ENCODE measurements at places on chromosomes 3 and 15.

DNA sequence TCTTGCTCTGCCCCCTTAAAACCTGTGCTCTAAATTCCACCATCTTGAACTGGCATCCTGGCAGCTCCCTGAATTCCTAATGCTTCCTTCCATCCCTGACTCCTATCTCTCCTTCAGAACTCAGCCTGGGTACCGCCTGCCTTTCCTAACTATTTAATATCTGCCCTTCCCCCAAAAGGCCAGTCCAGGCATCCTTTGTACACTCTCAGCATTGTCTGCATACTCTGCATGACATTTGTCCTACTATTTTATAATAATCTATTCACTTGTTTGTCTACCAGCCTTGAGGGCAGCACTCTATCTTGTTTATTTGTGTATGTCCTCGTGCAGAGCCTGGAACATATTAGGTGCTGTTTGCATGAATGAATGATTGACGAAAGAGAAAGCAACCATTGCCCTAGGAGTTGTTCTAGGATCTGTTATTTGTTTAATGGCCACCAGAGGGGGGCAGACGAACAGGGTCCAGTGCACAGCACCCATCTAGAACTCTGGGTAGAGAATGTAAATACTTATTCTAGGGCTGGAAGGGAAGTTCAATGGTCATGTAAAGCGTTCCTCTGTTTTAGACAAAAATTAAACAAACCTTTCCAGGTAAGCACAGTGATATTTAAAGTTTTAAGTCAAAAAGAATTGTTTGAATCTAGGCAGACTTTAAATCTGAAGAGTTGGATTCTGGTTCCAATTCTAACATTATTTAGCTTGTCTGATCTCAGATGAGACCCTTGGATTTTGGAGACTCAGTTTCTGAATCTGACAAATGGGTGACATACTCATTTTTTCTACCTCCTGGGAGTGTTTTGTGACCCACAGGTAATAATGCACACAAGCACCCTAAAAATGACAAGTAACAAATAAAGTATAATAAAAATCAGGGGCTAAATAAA is 125.8 kb upstream of the GALNT15 start:
- peak; percentile 65 for DNase-seq

DNA sequence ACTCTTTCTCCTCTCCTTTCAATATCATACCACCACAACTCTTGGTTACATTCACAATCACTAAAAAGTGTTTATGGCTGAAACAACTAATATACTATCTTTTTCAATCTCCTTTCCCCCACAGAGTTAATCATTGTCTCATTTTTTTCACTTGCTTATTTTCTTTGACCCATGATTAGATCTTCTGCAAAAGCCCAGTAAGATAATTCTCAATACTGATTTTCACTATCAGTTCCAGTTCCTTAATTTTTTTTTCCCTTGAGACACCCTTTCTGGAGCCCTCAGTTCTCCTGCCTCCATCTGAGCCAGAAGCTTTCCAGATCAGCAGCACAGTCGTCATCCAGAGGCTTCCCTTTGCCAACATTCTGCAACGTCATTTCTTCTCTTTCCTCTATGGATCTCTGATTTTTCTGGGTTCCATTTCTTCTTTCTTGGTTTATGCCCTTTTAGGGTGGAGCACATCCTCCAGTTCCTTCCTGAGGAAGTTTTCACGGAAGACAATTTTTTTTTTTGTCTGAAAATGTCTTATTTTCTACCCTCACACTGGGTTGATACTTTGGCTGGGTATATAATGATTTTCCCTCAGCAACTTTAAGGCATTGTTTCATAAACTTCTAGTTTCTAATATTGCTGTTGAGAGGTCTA is 88.7 kb upstream of the C15orf39 start:
- DNase-seq: peak; percentile 35

GRCh38 chr3:182784542-182784941 is 8.8 kb upstream of the ATP11B start:
- no peak for DNase-seq

- no peak for DNase-seq
These were observed 66.1 kb upstream of the LIMD1 start for GRCh38 chr3:45528429-45528828.

DNA sequence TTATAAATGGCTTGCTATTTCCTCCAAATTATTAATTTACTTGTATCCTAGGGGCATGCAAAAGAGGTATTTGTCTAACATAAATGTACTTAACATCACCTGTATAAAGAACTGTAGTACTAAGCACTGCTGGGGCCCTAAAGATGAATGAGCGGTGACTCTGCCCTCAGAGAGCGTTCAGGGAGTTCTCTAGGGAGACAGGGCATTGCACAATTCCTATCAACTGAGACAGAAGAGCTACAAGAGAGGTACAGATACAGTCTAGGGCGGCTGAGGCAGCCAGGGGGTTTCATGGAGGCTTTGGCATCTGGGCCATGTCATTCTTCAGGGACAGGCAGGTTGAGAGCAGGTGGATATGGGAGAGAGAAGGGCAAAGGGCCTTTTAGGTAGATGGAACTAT is 39.9 kb upstream of the PARL start:
- peak; percentile 19 for DNase-seq

- peak; percentile 49 for DNase-seq
These were observed 62.8 kb downstream of the PEX5L start for GRCh38 chr3:179973931-179974361.

DNA sequence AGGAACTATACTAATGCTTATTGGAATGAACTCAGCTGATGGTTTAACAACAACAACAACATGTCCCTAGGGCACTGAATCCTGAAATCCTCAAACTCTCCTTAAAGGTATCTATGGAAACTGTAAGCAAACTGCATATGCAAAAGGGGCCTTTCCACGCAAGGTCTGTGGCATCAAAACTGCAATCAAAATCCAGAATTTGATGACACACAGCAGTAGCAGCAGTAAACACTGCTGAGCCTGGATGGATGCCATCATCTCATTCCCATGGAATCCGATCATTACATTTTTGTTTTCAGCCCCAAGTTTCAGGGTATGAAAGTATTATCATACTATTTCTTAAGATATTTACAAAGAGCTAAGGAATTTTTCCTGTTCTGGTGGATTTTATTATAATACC is 399.7 kb downstream of the VPS13C start:
- no peak for DNase-seq

DNA sequence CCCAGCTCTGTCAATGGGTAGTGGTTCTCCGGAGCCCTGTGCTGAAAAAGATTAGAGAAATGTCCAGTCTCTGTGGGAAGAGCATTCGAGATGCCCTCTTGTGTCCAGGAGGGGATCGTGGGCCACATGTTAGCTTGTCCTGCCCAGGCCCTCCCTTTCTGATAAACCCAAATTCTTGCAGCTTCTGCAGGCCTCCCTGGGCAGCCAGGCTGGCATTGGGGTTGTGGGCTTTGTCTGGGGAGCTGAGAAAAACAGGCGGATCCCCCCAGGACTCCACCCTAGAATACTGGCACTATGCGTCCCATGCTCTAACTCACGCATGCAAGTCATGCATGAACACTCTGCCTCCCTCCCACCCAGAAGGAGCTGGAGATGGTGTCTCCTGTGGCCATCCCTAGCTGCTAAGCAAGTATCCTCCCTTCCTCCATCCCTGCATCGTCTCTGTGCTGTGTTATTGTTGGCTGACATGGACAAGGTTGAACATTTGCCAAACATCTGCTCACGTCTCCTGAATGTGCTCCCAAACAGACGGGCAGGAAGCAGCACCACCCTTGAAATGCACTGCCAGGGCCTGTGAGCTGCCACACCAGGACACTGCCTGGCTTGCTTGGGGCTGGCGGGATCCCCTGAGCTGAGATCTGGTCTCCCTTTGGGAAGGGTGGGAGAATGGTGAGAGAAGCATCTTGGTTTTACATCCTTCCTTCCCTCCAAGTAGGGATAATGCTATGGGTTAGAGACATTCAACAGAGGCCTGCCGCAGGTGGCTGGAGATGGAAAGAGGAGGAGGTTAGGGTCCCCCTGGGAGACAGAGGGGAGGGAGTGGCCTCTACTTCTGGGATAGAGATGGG is 26.5 kb downstream of the CFAP161 start:
- no peak for DNase-seq

- peak; percentile 55 for DNase-seq
These were observed 16.0 kb upstream of the MBNL1 start for GRCh38 chr3:152252755-152253154.

- no peak for DNase-seq
These were observed 60.1 kb downstream of the SUMF1 start for GRCh38 chr3:4406746-4407568.

DNA sequence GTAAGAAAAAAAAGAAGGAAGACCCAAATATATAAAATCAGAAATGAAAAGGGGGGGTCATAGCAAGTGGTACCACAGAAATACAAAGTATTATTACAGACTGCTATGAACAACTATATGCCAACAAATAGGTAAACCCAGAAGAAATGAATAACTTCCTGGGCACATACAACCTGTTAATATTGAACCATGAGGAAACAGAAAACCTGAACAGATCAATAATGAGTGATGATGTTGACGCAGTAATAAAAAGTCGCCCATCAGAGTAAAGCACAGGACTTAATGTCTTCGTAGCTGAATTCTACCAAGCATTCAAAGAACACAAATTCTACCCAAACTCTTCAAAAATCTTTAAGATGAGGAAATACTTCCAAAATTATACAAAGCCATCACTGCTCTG is 921.6 kb upstream of the SEMA6D start:
- DNase-seq: no peak

DNA sequence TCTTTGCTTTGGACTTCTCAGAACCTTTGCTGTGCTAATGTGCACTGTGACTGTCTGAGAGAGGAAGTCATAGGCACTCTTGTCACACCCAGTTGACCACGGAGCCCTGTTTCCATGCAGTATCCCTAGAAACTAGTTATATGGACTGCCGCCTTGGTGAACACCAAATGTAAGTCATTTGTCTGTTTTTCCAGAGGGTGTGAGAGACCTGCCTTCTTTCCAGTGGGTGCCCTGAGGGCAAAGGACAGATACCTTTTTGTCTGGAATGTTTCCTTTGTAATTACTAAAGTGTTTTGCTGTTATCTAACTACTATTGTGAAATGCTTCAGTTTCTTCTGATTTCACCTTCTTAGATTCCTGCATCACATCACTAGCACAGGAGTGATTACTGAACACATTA is 91.8 kb downstream of the LARS2 start:
- no peak for DNase-seq

GRCh38 chr3:10192953-10193691 is 28.4 kb downstream of the IRAK2 start:
- DNase-seq: peak; percentile 35

DNA sequence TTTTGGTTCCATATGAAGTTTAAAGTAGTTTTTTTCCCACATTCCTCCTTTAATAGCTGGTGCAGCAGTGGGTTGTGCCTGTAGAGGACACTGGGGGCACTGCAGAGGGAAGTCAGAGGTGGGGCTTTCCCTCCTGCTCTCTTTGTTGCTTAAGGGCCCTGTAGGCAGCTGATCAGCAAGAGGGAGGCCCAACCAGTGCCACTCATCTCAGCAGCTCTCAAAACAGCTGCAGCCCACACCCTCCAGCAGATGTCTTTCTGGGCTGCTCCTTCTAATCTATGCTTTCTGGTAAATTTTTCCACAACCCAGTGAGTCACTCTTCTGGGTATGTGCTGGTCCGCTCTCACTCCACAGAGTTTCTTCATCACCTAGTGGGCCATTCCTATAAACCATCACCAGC is 263.8 kb downstream of the FEZF2 start:
- DNase-seq: no peak

DNA sequence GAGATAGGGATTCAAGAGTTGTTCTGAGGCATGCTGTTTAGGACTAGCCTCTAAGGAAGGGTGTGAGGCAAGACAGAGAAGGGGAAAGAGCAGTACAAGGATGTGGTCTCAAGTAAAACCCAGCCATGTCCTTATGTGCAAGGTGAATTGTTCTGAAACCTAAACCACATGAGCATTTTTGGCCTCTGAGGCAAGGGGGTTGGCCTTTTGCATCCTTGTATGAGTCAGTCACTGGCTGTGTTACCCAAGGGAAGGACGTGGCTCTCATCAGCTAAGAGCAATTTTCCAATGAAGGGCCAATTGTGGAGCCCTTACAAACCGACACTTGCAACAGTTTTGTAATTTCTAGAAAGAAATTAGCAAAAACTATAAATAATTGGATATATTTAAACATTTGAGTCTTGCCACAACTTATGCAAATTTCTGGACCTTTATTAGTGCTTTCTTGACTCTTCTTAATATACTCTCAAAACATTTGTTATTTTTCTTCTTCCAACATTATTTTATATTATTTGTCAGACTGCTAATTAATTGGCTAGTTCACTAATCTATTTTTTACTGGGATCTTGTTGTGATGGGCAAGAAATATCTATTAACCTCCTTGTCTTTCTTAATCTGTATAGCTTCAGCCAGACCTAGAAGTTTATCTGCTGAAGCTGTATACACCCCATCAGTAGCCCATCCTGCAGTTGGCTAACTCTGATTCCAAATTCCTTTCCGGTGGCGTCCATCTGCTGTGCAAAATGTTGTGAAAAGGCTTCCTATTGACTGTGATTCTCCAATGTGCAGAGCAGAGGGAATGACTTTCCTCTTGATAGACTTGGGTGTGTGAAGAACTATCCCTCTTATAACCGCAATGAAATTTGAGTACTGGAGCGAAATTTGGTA is 97.7 kb upstream of the P2RY1 start:
- peak; percentile 28 for DNase-seq

DNA sequence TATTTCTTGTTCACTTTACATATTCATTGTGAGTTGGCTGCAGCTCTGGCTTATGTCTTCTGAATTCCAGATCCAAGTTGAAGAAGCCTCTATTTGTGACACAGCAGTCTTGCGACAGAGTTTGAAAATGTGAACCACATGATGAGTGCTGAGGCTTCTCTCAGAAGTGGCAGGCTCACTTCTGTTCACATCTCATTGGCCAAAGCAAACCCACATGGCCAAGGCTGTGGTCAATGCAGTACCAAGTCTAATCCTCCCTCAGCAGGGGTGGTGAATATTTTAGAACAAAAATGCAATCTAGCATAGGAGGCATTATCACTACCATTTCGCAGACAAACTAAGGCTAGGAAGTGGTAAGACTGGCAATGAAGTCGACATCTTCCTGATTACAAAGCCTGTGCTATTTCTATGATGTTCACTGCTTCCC is 45.2 kb downstream of the CDCP1 start:
- peak; percentile 98 for DNase-seq

GRCh38 chr3:15616053-15616452 is 14.5 kb downstream of the BTD start:
- no peak for DNase-seq

DNA sequence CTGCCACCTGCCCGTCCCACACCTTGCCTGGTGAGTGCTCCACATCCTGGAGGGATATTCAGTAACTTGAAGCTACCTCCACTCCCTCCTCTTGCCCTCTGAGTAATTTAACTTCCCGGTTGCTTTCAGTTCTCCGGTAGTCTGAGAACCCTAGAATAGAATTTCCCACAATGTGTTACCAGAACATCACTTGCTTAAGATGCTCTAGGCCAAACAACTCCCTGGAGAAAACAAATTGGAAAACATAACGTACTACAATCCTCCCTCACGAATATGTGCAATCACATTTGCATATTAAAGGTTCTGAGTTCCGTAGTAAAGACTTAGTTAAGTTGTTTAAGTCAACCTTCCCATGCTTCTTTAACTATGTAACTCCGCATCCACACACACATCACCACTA is 44.8 kb downstream of the SLCO2A1 start:
- DNase-seq: no peak
